ENCODE measurements at places on chromosomes 3 and 15.

GRCh38 chr3:123096731-123097130 is 29.9 kb downstream of the PDIA5 start:
- DNase-seq, result no peak
- H3K4me3 ChIP-seq, result peak overlapping the region; percentile 55
- H3K36me3 ChIP-seq, result peaks cover 18% of the 10 kb centered on the region
- H3K27me3 ChIP-seq, result peaks cover 20% of the 10 kb centered on the region

- peaks cover 2% of the 10 kb centered on the region for H3K27me3 ChIP-seq
- DNase-seq, result no peak
- H3K27ac ChIP-seq, result no peak overlapping the region
- no peaks in the 10 kb centered on the region for H3K36me3 ChIP-seq
- H3K4me1 ChIP-seq, result peaks cover 2% of the 10 kb centered on the region
Observed at GRCh38 chr15:29433507-29434248, 164.1 kb upstream of the NSMCE3 start.

GRCh38 chr15:31324806-31325594 is 1.6 kb upstream of the KLF13 start:
- H3K27ac ChIP-seq, result peak overlapping the region; percentile 96
- peaks cover 31% of the 10 kb centered on the region for H3K4me1 ChIP-seq
- peak; percentile 52 for DNase-seq
- no peaks in the 10 kb centered on the region for H3K36me3 ChIP-seq
- H3K27me3 ChIP-seq, result peaks cover 23% of the 10 kb centered on the region

DNA sequence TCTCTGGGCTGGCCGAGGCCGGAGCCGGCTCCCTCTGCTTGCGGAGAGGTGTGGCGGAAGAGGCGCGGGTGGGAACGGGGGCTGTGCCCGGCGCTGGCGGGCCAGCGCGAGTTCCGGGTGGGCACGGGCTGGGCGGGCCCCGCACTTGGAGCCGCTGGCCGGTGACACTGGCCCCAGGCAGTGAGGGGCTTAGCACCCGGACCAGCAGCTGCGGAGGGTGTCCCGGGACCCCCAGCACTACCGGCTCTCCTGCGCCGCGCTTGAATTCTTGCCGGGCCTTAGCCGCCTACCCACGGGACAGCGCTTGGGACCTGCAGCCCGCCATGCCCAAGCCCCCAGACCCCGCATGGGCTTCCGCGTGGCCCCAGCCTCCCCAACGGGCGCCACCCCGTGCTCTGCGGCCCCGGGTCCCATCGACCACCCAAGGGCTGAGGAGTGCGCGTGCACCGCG is 736.3 kb upstream of the ARRDC4 start:
- DNase-seq, result no peak
- peaks cover 2% of the 10 kb centered on the region for H3K27me3 ChIP-seq
- no peaks in the 10 kb centered on the region for H3K4me1 ChIP-seq
- no peak overlapping the region for H3K4me3 ChIP-seq
- H3K36me3 ChIP-seq, result peaks cover 4% of the 10 kb centered on the region

- no peaks in the 10 kb centered on the region for H3K36me3 ChIP-seq
- no peak overlapping the region for H3K4me3 ChIP-seq
- no peak overlapping the region for H3K27ac ChIP-seq
- peaks cover 2% of the 10 kb centered on the region for H3K27me3 ChIP-seq
Observed at GRCh38 chr3:109071350-109072142, 46.4 kb downstream of the MORC1 start.

GRCh38 chr3:2765002-2765579 is 345.1 kb downstream of the IL5RA start:
- peaks cover 10% of the 10 kb centered on the region for H3K4me1 ChIP-seq
- no peak overlapping the region for H3K4me3 ChIP-seq
- DNase-seq, result no peak
- no peak overlapping the region for H3K27ac ChIP-seq
- H3K36me3 ChIP-seq, result peaks cover 5% of the 10 kb centered on the region

DNA sequence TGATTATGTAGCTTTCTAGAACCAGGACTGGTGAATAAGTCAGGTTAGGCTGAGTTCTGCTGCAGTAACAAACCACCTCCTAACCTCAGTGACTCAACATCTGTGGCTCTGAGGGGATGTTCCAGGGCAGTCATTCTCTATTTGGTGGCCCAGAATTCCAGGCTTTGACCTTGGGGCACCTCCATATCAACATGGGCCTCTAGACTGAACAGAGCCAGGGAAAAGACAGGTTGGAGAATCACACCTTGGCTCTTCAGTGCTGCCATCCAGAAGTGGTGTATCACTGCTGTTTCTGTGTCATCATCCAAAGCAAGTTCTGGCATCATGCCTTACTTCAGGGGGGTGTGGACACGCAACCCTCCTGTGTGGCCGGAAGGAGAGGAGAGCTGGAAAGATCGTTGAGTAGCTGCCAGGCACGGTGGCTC is 15.3 kb downstream of the ZBTB47 start:
- H3K27ac ChIP-seq, result peak overlapping the region; percentile 100
- H3K36me3 ChIP-seq, result peaks cover 4% of the 10 kb centered on the region
- peaks cover 11% of the 10 kb centered on the region for H3K27me3 ChIP-seq

DNA sequence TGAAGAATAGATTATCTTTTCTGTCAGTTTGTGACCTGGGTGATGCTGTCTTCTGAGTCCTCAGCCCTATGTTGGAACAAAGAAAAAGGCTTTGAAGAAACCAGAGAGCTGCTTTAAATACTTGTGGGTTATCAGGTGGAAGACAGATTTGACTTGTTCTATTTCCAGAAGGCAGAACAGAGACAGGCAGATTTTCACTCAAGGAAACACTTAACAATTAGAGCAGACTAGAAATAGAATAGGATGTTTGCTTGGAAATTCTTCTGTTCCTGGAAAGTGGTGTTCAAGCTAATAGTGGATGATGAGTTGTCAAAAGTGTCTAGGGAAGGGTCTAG is 219.4 kb downstream of the UBE2E2 start:
- peaks cover 3% of the 10 kb centered on the region for H3K4me1 ChIP-seq
- no peak for DNase-seq
- no peaks in the 10 kb centered on the region for H3K36me3 ChIP-seq
- no peak overlapping the region for H3K4me3 ChIP-seq
- no peaks in the 10 kb centered on the region for H3K27me3 ChIP-seq
- no peak overlapping the region for H3K27ac ChIP-seq

- no peak overlapping the region for H3K4me3 ChIP-seq
- no peaks in the 10 kb centered on the region for H3K4me1 ChIP-seq
- H3K27me3 ChIP-seq, result no peaks in the 10 kb centered on the region
- no peak for DNase-seq
- H3K36me3 ChIP-seq, result no peaks in the 10 kb centered on the region
Observed at GRCh38 chr15:50261981-50262380, 3.5 kb downstream of the HDC start.

DNA sequence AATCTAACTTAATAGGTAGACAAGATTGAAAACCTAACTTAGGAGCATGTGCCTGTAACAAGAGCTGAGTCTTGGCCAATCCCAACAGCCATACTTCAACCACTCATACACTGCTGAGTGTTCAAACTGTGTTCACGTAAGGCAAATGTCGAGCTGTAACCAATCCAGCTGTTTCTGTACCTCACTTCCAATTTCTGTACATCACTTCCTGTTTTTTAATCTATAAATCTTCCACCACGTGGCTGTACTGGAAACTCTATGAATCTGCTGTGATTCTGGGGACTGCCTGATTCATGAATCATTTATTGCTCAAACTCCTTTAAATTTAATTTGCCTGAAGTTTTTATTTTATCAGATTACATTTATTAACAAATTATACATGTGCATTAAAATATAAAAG is 44.6 kb upstream of the NEDD4 start:
- no peaks in the 10 kb centered on the region for H3K4me1 ChIP-seq
- no peak overlapping the region for H3K4me3 ChIP-seq
- no peak overlapping the region for H3K27ac ChIP-seq
- H3K27me3 ChIP-seq, result peaks cover 3% of the 10 kb centered on the region
- H3K36me3 ChIP-seq, result peaks cover 4% of the 10 kb centered on the region

DNA sequence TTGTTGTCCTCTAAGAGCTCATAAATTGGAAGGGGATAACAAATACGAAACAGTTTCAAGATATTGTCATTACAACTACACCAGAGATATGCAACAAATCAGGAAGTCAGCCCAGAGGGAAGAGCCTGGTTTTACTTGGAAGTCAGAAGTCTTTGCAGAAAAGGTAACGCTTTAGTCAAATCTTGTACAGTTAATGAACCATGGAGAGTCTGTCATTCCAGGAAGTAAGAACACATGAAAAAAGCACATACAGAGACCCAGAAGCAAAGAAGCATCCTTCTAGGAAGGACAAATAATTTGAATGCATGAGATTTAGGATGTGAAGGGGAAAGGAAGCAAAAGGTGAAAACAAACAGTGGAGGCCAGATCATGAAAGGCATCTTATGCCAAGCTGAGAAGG is 19.6 kb downstream of the DYNC1LI1 start:
- H3K27me3 ChIP-seq, result peaks cover 4% of the 10 kb centered on the region
- no peak for DNase-seq
- H3K36me3 ChIP-seq, result no peaks in the 10 kb centered on the region
- H3K4me1 ChIP-seq, result peaks cover 32% of the 10 kb centered on the region
- H3K27ac ChIP-seq, result no peak overlapping the region
- no peak overlapping the region for H3K4me3 ChIP-seq

DNA sequence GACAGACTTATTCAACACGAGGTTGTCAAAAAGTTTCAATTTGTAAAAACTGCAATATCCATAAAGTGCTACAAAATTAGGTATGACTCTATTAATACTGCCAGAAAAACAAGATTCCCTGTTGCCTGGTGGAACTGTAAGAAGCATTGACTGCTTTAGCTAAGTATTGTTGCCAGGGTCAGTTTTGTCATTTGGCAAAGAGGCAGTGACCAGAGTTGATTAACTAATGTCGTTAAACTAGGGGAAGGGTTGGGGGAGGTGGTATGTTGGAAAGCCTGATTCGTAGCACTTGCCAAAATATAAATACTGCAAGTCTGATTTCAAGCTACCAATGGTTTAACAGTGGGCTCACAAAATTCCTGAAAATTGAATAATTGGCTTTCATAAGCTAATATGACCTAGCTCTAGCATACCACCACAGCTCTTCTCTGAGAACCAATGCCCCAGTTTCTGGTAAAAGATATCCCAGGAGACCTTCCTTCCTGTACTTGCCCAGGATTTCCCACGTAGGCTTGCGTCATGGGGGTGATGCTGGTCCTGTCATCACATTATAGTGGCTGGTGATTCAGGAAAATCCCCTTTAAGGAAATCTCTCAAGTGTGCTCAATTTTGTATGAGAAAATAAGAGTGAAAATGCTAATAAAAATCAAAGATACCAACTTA is 266.4 kb upstream of the TBC1D5 start:
- no peak overlapping the region for H3K4me3 ChIP-seq
- H3K27me3 ChIP-seq, result peaks cover 2% of the 10 kb centered on the region
- no peak for DNase-seq
- H3K36me3 ChIP-seq, result peaks cover 4% of the 10 kb centered on the region

- no peak overlapping the region for H3K4me3 ChIP-seq
- no peak for DNase-seq
- H3K27me3 ChIP-seq, result no peaks in the 10 kb centered on the region
- no peak overlapping the region for H3K27ac ChIP-seq
Observed at GRCh38 chr15:39830166-39830565, 47.5 kb upstream of the FSIP1 start.

DNA sequence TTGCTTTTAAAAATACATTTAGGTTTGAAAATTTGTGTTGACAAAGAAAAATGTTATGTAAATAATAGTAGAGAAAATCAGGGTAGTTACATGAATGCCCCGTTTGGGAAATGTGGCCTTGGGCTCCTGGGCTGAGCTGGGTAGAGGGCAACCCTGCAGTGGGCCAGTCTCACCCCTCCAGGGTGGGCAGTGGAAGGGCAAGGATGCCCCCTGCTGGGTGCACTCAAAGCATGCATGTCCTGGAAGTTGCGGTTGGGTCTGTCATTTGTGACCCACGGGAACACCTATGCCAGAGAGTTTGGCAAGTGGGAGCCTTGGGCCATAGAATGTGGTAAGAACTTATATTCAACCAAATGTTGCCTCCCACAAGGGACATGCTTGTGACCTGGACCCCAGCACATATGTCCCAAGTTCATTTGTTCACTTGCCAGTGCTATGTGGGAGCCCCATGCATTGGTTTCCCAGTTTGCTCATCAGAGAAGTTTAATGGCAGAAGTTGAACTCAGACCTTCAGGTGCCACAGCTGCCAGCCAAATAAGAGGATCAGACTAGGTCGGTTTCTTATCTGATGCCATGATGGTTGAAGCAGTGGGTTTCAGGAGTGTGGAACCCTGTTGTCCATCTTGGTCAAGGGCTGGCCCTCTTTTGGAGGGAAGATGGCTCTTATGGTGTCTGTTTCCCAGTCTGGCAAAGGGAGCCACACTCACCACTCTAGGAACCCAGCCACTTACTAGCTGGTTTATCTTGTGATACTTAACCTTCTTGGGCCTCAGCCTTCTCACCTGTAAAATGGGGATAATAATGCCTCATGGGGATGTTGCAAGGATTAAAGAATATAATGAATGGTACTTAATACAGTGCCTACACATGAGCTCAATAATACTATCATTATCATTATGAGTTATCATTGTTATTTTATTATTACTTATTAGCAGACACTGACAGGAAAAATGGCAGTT is 2.5 kb upstream of the PLCB2 start:
- H3K36me3 ChIP-seq, result no peaks in the 10 kb centered on the region
- DNase-seq, result peak; percentile 77
- no peak overlapping the region for H3K27ac ChIP-seq
- peaks cover 8% of the 10 kb centered on the region for H3K27me3 ChIP-seq

DNA sequence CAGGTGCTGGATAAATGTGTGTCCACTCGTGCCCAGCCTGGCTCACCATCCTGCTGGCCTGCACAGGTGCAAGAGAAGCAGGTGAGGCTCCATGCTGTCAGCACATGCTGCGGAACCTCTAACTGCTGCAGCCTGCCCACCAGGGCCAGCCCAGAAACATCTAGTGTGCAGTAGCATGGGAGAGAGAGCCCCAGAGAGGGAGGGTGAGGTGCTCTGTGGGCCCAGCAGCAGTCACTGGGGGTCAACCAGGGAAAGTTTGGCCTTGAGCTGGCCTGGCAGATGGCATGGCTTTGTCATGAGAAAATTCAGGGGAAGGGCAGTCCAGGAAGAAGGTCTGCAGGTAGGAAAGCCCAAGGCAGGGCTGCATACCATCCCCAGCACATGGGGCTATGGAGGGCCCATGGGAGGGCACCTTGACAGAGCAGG is 18.2 kb upstream of the PRR23E start:
- peaks cover 12% of the 10 kb centered on the region for H3K36me3 ChIP-seq
- H3K27ac ChIP-seq, result no peak overlapping the region
- no peak for DNase-seq
- no peak overlapping the region for H3K4me3 ChIP-seq
- H3K27me3 ChIP-seq, result peaks cover 4% of the 10 kb centered on the region

DNA sequence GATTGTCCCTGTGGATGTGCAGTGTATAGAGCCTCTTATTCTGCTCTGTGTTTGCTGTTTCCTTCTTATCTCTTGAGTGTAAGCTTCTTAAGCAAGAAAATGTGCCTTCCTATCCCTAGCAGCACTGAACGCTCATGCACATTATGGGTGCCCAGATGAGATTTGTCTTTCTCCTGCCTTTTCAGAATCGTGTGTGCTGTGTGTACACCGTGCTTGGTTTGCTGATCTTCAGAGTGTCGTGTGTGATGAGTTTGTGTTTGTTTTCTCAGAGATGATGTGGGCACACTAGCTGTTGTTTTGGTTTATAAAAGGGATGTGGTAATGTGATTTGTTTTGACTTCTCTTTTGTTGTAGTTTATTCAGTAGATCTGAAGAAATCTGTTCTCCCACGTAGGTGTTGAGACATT is 19.7 kb downstream of the GPR171 start:
- H3K27me3 ChIP-seq, result no peaks in the 10 kb centered on the region
- H3K27ac ChIP-seq, result no peak overlapping the region
- peaks cover 3% of the 10 kb centered on the region for H3K4me1 ChIP-seq
- H3K36me3 ChIP-seq, result no peaks in the 10 kb centered on the region
- no peak for DNase-seq

All from glutamatergic neuron (in vitro differentiated cells).